T-helper 1 cell (primary cell): ENCODE measurements at places on chromosomes 1 and 21.

GRCh38 chr1:93440272-93440671, 7.6 kb upstream of the FNBP1L start:
- no peak for DNase-seq

- DNase-seq = no peak
Observed at GRCh38 chr1:222877854-222878253, 63.0 kb downstream of the DISP1 start.

DNA sequence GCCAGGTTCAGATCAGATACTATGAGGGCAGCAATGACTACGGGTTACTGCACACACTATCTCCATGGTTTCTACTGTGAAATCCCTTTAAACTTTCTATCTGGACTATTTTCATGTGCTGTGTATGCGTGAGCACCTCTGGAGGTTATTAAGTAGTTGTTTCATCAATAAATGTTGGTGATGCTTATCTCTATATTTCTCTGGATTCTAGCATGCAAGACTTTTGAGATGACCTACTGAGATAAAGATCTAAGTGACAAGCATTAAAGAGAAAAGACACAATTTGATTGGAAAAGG, 194.0 kb downstream of the NRIP1 start:
- no peak for DNase-seq

DNA sequence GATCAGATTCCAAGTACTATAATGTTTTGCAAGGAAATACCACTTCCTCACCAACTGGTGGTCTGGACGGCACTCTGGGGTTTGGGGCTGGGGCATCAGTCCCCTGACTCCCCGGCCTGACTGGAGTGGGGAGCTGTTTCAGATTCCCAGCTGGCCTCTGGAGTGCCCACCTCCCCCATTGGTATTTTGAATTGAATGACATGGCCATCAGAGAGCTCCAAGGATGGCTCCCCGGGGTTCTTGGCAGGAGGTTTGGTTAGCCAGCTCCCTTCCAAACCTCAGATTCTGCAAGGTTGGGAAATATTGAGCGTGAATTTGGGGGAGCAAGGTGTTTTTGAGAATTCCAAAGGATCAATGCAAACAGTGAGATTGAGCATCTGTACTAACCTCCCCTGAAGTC, 2.2 kb upstream of the INAVA start:
- no peak for DNase-seq

DNA sequence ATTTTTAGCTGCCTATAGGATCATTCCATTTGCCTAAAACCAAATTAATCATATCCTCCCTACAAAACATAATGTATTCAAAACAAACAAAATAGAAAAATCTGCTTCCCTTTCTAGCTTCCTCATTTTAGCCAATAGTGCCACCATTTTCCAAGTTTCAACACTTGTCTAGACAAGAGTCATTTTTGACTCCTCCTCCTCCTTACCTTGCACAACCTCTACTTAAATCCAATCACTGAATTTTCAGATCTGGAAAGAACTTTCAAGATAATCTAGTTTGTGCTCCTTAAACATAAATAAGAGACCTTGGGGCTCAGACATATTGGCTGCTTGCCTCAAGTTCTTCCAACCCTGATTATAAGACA, 7.4 kb downstream of the STX6 start:
- no peak for DNase-seq

DNA sequence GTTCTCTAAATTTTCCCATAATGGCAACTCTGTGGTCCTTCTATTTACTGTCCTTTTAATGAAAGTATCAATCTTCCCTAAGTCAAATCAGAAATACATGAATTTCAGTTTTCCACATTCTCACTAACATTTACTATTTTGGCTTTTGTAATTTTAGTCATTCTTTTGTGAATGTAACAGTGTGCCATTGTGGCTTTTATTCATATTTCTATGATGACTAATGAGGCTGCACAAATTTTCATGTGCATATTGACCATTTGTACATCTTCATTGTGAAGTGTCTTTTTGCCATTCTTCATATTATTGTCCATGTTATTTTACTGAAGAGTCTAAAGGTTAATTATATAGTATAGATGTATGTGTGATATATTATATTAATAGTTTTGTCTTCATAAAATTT, 431.0 kb upstream of the BRINP3 start:
- no peak for DNase-seq

- no peak for DNase-seq
Observed at GRCh38 chr1:66553846-66554245, 19.9 kb downstream of the SGIP1 start.

DNA sequence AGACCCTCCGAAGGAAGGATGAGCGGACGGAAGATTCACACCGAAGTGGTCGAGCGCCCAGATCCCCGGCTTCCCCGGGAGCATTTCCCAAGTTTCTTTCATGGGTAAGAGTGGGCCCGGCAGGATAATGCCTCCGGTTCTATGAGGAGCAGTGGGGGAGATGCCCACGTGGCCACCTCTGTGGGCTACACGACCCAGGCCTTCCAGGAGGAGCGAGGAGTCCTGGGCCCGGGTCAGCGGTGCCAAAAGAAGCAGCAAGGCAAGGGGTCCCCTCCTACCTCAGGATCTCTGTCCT, 7.9 kb upstream of the NBPF11 start:
- DNase-seq = no peak

DNA sequence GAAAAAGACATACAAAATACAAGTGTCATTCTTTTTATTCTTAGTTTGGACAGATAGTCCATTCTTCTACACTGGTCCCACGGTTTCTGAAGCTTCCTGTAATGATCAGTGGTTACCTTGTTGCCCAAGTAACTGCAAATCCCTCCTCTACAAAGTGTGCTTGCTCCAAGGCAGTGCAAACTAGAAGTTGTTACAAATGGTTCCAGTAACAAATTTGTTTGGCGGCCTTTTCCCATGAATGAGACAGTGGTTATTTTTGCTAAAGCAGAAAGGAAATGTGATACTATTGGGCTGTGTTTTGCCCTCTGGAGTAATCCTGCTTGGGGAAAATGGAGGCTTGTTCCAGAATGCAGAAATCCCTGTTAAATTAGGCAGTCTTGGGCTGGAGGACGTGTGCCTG, 8.9 kb downstream of the BACE2 start:
- no peak for DNase-seq

DNA sequence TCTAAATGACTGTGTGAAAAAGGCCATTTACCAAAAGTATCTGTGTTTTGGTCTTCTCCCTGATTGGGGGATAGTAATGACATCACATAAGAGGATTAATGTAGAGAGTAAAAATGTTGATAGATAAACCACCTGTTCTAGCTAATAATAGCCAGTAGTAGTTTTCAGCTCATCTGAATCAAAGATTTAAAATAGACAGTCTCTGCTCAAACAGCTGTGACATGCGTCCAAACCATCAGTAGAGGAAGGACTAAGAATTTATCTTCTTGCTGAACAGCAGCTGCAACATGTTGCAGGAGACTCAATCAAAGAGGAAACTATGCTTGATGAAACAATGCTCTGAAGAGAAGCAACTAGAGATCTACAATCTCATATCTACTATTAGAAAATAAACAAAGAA, 21.4 kb downstream of the TMPRSS15 start:
- DNase-seq = no peak

GRCh38 chr1:26335774-26336476, 18.0 kb downstream of the CRYBG2 start:
- no peak for DNase-seq

- peak; percentile 63 for DNase-seq
Observed at GRCh38 chr1:181134543-181135436, 46.3 kb downstream of the IER5 start.

DNA sequence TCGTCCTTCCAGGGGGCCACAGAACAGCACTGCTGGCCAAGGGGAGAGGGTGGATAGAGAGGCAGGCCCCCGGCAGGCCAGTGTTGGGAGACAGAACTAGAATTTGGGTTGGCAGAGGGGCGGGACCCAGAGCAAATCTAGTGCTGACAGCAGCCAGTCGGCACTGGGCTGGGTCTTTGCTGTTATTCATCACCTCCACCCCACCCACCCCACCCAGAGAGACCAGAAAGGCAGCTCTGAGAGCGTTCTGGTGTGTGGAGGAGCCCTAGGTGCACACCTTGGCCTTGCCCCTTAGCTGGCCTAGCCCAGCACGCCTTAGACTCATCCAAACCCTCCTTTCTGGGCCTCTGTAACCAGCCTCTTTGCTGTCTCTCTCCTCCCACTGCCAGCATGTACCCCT, 6.4 kb upstream of the PKP1 start:
- no peak for DNase-seq
